GM23338 (cell line): ENCODE measurements at places on chromosomes 3 and 15. TPM values are rescaled to one million over a fixed set of nuclear protein-coding genes. Genes with fewer than 3 reads are reported as not detected.
A peak's percentile ranks its signal among the peaks of the same experiment; 100 is the strongest.

- DNase-seq: peak; percentile 86
Measured at GRCh38 chr3:107117922-107118536, 259.2 kb upstream of the CCDC54 start.

- DNase-seq: peak; percentile 33
Measured at GRCh38 chr3:189337673-189338091, 165.9 kb downstream of the TPRG1 start.

The VPS13C gene
- total RNA-seq: 20.5 and 28.0 TPM in 2 replicates

GRCh38 chr15:61137105-61137792, 91.9 kb downstream of the RORA start:
- no peak for DNase-seq

- no peak for DNase-seq
Measured at GRCh38 chr3:27610800-27611525, 111.2 kb downstream of the EOMES start.

The TGM4 gene
- not detected in 2 replicates for total RNA-seq

The PAQR5 gene
- 14.5 and 17.7 TPM in 2 replicates for total RNA-seq
